Islet precursor cell (in vitro differentiated cells): ENCODE measurements at places on chromosomes 6 and 20.
A peak's percentile ranks its signal among the peaks of the same experiment; 100 is the strongest.

DNA sequence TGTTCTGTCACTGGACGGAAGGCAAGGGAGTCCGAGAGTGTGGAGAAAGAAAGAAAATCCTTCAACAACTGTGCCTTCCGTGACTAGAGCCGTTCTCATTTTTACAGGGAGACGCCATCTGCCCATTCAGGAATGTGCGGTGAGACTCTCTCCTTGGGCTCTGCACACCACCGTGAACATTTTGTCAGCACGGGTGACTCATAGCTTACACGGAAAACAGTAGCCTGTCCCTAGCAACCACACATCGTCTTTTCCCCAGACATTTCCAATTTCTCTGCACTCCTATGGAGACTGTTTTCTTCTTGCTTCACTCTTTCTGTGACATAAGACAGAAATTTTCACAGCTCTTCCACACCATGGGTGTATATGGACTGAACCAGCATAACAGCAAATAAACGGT lies 55.1 kb downstream of the TBXT start:
- peak; percentile 71 for DNase-seq

DNA sequence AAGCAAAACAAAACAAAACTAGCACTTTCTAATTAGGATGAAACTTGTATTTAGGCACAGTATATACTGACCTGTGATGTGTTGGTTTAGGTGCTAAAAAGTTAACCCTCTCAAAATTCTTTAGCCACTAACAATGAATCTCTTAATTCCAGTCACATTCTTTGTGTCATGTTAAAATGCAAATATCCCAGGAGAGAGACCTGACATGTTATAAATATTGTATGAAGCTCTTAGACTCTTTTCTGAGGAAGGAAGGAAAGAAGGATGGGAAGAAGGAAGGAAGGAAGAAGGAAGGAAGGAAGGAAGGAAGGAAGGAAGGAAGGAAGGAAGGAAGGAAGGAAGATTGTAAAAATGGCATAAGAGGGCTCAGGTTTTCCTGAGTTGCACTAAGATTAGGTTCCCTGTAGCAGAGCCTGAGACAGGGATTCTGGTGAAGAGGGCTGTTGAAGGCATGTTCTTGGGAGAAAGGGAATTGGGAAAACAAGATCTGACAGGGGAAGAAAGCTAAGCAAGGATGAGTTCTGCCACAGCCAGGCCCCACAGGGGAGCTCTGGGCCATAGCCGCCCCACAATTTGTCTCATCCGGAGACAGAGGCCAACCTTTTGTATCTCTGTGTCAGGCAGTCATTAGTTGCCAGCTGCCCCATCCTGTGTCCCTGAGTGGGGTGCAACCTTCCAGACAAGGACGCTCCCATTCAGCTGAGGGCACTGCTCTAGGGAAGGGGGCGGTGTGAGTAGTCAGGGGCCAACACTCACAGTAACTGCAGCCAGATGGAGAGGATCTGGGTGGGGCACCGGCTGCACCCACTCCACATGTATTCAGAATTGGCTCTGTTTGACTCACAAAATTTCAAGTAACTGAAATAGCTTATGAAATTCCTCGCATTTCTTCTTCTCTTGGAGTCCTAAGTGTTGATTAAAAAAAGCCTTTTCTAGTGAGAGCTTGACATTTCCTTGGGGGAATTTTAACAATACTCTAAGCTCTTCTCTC lies 189.3 kb upstream of the ARG1 start:
- no peak for DNase-seq

DNA sequence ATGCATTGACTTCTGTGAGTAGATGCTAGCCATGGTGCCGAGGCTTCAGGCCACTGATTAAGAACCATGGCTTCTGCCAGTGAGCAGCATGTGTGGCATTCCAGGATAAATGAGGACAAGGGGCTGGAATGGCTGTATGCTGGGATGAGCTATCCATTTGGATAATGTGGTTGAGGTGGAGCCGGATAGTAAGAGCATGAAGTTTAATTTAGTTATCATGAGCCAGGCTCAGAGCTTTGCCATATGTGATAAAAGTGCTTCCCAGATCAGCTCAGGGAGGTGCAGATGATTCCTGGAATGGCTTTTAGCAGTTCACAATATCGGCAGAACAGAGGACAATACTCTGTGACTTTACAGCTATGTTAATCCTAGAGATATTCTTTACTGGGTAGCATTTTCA lies 34.6 kb upstream of the RNF8 start:
- no peak for DNase-seq

GRCh38 chr6:129331450-129332138 lies 378.4 kb downstream of the ARHGAP18 start:
- no peak for DNase-seq

DNA sequence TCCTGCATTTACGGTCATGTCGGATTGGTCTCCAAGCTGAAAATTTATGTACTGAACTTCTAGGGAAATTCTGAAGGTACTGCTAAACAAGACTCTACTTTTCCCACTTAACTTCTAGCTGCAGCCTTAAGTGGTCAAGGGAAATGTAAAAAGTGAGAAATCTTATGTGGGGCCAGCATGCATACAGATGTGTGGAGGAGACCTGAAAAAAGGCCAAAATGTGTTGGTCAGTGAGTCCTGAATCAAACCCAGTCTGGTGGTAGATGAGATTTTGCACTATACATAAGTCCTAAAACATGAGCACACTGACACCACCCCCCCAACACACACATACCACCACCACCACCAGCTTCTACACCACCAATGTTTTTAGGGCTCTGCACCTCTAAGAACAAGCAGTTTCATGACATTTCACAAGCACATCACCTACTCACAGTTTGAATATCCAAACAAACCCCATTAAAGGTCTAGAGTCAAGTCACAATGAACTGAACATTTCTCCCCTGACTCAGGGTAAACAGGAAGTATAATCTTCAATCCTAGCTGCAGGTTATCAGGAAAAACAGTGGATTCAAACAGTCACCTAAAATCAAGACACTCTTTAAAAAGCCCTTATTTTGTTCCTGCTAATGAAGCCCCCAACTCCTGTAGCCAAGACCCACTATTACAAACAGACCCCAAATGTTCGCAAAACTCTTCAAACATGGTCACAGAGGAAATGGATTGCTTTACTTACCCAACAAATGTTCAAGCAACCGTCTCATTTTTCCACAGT lies 1.6 kb downstream of the ZMYND8 start:
- DNase-seq = no peak

GRCh38 chr20:63352811-63353221 lies 8.3 kb downstream of the CHRNA4 start:
- DNase-seq = no peak

DNA sequence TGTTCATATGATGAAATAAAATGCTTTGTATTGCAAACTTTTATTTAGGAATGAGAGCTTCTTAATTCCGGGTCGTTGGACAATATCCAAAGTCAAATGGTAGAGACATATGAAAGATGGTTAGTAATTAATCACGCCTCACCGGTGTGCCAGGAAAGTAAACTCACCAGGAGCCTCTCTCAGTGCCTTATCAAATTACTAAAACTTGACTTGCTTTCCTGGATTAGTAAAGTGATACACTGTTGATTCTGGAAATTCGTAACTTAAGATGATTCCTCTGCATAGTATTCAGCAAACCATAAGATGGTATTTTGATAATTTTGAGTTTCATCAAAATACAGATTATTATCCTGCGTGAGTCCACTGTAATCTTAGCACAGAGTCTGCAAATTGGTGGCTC lies 115.2 kb downstream of the PAX1 start:
- no peak for DNase-seq

- DNase-seq = no peak
These were observed 21.7 kb downstream of the RPRD1B start for GRCh38 chr20:38055294-38055693.

DNA sequence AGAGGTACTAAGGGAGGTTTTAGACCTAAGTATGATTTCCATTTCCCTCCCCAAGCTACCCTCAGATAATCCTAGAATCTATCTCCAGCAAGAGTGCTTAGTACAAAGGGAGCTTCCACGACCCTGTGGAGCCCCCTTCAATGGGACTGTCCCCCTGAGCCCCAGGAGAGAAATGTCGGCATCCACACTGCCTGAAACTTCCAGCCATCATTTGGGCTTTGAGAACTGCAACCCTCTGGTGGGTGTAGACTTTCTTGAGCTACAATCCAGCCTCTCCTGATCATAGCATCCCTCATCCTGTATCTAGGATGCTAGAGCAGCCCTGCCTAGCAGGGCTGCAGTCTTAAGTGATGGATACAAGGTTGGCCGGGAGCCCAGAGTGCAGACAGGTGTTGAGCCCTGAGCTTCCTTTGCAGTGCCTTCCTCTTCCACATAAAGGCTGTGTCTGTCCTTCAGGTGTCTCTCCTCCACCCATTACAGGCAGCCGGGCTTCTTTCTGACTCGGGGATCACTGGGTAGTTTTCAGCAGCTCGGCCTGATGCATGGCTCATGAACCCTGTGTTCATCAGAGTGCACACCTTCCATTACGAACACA lies 424.5 kb downstream of the PREX1 start:
- no peak for DNase-seq

GRCh38 chr6:161673026-161673425 lies 399.2 kb upstream of the AGPAT4 start:
- DNase-seq = no peak

DNA sequence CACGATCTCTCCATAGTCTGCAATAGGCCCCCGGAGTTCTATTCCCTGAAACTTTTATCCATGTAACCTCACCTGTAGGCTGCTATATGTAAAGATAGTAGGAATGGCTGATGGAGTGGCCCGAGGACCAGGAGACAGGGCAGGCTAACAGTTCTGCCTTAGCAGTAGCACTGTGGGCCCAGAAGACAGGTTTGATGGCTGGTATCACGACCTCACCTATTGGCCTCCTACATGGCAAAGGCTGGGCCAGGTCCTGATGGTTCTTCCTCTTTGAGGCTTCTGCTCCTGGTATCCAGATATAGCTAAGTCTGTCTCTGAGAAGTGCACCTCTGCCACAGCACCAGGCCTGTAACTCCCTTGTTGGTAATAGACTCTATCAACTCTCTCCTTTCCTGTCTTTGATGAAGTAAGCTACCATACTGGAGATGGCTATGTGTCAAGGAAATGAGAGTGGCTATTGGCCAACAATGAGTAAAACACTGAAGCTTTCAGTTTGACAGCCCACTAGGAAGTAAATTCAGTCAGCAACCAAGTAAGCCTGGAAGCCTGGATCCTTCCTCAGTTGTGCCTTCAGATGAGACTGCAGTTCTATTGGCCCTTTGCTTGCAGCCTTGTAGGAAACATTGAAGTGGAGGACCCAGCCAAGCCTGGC lies 5.7 kb downstream of the SPEF1 start:
- no peak for DNase-seq
